ENCODE measurements at places on chromosomes 16 and 17. TPM values are rescaled to one million over a fixed set of nuclear protein-coding genes. Genes with fewer than 3 reads are reported as not detected.

Gene MRPL10
- 5.8 TPM for total RNA-seq

Gene MBTPS1
- total RNA-seq: 61.1 TPM

Gene NPIPA5
- total RNA-seq: 0.54 TPM

Gene TLCD1
- not detected for total RNA-seq

Gene PERCC1
- total RNA-seq: not detected

Gene DBF4B
- 4.9 TPM for total RNA-seq

Gene TNFRSF17
- total RNA-seq: not detected

Gene CHST6
- 0.27 TPM for total RNA-seq

Gene MC1R
- total RNA-seq: 8.1 TPM

Gene ZNF232
- total RNA-seq: 6.4 TPM

Gene ZNF276
- 10.4 TPM for total RNA-seq

Gene SEPTIN12
- not detected for total RNA-seq

Gene CBX1
- total RNA-seq: 59.7 TPM

Gene GRAP
- under 0.01 TPM for total RNA-seq

Measured in fibroblast of the aortic adventitia (primary cell).